ENCODE measurements at places on chromosomes 7 and 10.

GRCh38 chr7:107427462-107427861, 42.4 kb upstream of the GPR22 start:
- no peak for DNase-seq

- DNase-seq, result no peak
Measured at GRCh38 chr10:71213761-71214440, 1.5 kb downstream of the UNC5B start.

DNA sequence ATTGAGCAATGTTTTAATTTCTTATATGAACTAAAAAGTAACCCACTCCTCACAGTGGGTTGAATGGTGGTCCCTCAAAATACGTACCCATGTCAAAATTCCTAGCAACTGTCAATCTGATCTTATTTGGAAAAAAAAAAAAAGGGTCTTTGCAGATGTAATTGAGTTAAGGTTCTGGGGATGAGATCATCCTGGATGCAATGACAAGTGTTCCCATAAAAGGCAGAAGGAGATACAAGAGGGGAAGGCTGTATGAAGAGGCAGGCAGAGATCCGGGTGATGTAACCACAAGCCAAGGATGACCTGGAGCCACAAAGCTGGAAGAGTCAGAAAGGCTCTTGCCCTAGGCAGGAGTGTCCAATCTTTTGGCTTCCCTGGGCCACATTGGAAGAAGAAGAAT, 516.3 kb upstream of the MKI67 start:
- DNase-seq, result no peak

- DNase-seq, result no peak
Measured at GRCh38 chr7:20602306-20602705, 13.2 kb upstream of the ABCB5 start.

- DNase-seq, result peak; percentile 85
Measured at GRCh38 chr10:96642973-96643372, 56.2 kb upstream of the TM9SF3 start.

DNA sequence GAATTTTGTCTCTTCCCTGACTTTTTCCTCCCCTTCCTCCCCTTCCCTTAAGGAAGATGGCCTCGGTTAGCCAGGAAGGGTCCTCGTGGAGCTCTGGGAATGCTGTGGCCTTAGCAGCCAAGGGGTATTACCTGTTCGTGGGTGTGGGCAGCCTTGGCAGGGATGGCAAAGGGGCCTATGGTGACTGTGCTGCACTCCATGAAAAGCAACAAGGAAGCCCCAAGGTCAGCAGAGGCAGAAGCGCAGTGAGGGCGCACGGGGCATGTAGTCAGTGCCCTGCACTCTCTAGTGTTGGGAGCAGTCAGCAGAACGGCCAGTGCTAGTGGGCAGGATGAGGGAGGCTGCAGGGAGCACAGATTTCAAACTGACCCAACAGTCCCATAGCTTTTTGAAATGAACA, 191.8 kb downstream of the ADARB2 start:
- no peak for DNase-seq

DNA sequence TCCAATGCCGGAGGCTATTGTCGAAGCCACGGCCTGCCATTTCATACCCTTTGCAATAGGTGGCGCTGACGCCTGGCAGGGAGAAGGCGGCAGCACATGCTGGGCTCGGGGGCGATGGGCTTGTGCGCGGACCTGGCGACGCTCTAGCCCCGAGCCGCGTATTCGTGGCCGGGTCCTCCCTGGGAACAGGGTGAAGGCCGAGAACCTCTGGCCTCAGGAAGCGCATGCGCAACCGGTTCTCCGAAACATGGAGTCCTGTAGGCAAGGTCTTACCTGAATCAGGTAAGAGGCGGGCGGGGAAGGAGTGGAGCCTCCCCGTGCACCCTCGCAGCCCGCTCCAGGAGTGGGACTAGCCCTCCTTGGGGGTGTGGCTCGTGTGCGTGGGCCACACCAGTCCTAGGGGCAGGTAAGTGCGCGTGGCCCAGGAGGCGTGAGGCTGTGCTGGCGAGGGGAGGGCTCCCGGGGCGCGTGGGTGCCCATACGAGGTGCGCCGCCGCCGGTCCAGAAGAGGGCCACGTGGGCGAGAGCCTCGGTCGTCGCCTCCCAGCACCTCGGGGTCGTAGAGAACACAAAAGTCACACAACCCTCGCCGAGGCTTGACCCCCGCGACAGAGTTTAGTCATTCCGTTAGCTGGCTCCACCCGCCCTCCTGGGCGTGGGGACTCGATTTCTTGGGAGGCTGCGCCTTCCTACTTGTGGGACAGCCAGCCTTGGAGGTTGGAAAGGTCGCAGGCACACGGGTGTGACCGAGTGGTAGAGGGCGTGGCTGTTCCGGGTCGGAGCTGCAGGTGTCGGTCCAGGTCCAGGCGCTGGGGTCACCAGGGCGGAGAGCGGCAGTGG, 5.6 kb upstream of the MEST start:
- DNase-seq, result peak; percentile 90

- no peak for DNase-seq
Measured at GRCh38 chr10:3527869-3528268, 257.1 kb downstream of the KLF6 start.

- DNase-seq, result no peak
Measured at GRCh38 chr10:89476150-89476549, 59.2 kb downstream of the SLC16A12 start.

- DNase-seq, result no peak
Measured at GRCh38 chr7:157522954-157523353, 186.2 kb downstream of the DNAJB6 start.

Data from lower lobe of right lung (tissue), 2 donors.